Stimulated activated CD4-positive, alpha-beta T cell treated with anti-CD3 and anti-CD28 coated beads, Interleukin-1b, Interleukin-23, amount 100 ng/mL, for 48 hours (primary cell): ENCODE measurements at places on chromosomes 1 and 21.

GRCh38 chr1:245583575-245584330, 429.0 kb downstream of the KIF26B start:
- no peak for DNase-seq

DNA sequence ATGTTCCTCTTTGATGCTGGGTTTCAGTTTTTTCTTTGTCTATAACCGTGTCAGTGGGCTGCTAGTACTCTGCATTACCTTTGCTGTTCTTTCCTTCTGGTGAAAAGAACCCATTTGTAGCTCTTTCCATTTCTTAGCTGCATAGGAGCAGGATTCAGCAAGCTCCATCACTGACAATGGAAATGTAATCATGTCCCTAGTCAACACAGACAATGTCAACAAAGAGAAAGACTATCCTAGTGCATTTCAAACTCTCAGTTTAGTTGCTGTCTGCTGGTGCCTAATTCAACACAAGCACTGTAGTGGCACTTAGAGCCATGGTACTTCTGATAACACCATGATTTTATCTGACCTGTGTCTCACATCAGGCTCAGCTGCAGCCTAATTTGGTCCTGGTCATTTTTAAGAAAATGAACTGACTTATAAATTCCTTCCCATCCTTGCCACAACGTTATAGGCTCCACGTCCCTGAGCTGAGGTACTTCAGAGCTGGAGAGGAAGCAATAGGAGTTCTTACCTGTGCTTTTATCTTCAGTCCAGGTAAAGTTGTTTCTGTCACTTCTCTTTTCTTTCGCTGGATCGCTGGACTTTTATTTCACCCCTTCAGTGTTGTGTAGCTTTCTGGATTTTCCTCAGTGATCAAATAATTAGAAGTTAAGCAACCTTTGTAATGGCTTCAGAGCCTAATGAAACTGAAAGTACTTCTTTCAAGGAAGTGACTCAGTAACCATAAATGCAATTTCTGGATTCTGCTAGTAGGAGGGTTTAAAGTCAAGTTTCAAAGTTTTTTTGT, at the start of gene GBP3:
Gene GBP3 (minus strand): TSS at position 700 of the 793 bp plus-strand sequence. CDS start 2,145 bp downstream, outside the sequence.
- no peak for DNase-seq

GRCh38 chr1:55418208-55419000, 203.2 kb upstream of the USP24 start:
- no peak for DNase-seq

DNA sequence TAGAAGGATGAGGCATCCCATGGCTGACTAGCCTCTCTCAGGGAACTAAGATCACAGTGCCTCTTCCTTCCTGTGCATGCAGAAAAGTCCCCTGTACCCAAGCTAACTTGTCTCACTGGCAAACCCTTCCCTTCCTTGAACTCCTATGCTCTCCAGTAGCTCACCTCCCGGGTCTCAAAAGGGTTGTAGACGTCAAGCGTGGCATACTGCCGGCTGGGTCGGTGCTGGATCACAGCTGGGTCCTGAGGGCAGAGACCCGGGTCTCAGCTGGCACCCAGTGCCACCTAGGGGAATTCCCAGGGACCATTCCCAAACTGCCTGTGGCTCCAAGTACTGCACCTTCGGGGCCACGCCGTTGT, 688 bp downstream of the SCAMP3 start:
- peak; percentile 49 for DNase-seq

DNA sequence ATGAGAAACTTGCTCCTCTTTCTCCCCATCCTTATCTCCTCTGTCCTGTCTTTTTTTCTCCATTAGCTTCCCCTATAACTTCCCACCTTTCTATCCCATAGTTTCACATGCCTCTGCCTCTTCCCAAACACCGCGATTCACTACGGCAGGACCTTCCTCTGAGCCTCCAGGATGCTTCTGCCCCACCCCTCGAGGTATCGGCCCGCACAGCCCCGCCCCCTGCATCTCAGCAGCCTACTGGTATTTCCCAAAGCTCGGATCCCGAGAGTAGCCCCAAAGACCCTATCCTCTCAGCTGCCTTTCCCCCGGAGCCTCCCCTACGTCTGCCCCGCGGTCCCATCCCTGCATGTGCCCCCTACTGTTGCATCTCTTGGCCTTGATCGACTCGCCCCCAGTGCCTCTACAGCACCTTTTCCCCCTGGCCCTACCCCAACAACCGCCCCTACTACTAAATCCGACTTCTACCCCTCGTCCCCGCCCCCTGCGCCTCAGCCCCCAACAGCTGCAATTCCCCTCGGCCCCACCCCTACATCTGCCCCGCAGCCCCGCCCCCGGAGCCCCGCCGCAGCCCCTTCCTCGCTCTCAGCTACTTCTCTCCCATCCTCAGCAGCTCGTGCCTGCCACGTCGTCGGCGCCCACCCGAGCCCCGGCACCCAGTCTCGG, 512 bp downstream of the PIAS3 start:
- peak; percentile 30 for DNase-seq

GRCh38 chr21:21262048-21262447, 263.8 kb downstream of the NCAM2 start:
- no peak for DNase-seq

DNA sequence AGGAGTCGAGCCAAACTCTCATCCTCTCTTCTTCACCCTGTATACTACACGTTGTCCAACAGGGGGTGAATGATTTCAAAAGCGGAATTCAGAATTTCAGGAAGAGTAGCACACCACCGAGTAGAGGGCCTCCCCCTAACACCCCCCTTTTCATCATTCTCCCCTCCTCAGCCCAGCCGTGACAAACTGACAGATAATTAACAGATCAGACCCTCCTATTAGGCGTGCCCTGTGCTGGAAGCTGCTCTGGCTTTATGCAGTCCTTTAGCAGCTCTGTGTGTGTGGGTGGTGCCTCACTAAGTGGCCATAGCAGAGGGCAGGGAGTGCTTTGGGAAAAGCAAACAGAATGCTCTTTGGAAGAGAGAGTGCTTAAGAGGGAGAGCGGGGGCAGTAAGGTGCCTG, 44.3 kb downstream of the PEX14 start:
- DNase-seq = no peak

GRCh38 chr21:19130379-19131028, 726.9 kb upstream of the TMPRSS15 start:
- DNase-seq = no peak

- no peak for DNase-seq
Measured at GRCh38 chr1:53450225-53450624, 9.0 kb upstream of the DMRTB1 start.

DNA sequence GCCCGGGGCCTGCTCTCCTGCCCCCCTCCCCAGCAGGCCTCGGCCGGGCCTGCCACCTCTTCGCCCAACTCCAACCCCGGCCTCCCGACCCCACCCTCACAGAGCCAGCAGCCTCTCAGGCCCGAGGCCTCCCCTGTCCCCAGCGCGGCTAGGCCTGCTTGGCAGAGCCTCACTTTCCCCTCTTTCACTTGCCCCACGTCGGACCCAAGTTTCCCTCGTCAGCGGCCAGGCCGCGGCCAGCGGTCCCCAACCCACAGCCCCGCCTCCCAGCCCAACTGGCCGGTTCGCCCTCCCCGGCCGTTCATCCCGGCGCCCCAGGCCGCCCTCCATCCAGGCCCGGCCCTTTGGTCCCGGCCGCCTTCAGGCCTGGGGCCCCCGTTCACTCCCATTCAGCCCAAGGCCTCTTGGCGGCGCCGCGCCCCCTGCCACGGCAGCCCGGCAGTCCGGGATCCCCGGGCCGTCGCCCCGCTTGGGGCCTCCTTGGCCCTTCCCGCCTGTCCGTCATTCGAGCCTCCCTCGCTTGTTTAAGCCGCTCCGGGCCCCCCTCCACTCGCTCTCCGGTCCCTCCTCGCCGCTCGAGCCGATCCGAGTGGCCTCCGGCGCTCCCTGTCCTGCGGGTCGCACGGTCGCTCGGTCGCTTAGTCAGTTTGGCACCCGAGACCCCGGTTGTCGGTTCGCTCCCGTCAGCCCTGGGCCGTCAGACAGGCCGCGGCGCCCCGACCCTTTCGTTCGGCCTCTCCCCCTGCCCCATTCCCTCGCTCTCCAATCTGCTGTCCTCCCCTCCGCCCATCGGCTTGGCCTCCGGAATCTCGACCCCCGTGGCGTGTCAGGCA, 1.4 kb downstream of the LRRC41 start:
- DNase-seq = peak; percentile 43

GRCh38 chr1:61842863-61843514, 100.7 kb downstream of the PATJ start:
- DNase-seq = no peak

DNA sequence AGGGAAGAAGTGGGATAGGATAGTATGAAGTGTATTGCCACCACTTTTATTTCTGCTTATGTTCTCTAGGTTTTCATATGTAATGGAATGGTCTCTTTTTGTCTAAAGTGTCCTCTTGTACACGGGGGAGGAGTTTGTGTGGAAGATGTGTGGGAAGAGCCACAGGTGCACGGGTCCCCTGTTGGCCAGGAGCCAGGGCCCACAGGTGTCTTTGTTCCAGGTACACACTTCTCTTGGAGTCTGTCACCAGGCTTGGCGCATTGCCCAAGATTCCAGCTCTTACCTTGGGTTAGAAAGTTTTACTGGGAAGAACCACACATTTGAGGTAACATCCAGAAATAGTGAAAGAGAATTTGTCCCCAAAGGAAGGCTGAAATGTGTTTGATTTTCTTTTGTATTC, 10.5 kb downstream of the TENT5C start:
- DNase-seq = no peak

- DNase-seq = no peak
Measured at GRCh38 chr1:98914547-98914946, 90.1 kb downstream of the PLPPR5 start.

DNA sequence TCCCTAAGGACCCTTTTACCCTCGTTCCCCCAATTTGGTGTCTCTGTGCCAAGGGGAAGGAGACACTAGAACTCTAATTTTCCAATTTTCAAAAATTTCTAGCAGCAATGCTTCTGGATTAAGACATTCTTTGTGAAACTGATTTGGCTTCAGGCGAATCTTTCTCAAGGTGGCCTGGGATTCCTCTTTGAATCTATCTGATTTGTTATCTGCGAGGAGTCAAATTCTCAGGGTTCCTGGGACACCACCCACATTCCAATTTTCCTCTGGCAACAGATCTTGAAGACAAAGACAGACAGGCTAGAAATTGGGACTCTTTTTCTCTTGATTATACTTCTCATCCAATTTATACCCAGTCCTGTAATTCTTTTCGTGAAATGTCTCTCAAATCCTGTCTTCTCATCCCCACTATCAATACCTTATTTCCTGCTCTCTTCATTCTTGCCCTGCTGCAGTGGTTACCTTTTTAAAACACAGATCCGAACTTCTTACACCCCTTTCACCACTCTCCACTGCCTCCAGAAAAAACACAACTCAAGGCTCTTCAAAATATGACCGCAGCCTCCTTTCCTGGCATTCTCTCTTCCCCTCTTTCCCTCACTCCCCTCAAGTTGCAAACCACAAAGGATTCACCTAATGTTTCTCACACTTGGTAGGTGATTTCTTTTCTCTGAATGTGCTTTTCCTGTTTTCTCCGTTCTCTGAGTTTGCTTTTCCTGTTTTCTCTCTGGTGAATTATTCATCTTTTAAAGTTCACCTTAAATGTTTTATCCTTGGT, 2.7 kb upstream of the MPZL1 start:
- DNase-seq = no peak

DNA sequence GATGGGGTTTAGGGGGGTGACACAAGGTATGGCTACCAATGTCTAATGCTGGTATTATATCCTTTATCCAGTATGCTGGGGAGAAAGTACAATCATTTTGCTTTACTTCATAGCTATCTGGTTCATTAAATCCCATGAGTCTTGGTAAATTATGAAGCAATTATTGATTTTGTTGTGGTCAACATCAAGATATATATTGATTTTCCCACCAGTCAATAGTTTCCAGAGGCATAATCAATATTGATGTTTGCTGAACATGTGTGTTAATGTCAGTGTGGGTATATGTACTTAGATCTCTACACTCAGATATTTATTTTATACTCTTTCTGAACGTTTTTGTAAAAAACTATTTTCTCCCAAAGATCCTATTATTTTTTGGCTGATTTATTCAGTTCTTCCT, 155.5 kb downstream of the BACH1 start:
- no peak for DNase-seq

- DNase-seq = no peak
Measured at GRCh38 chr1:235907187-235907896, 40.6 kb upstream of the LYST start.

- no peak for DNase-seq
Measured at GRCh38 chr1:211158866-211159265, 24.9 kb upstream of the KCNH1 start.

GRCh38 chr1:235979716-235980333, 85.1 kb downstream of the NID1 start:
- no peak for DNase-seq

GRCh38 chr1:37628026-37628556, 6.6 kb downstream of the RSPO1 start:
- no peak for DNase-seq

DNA sequence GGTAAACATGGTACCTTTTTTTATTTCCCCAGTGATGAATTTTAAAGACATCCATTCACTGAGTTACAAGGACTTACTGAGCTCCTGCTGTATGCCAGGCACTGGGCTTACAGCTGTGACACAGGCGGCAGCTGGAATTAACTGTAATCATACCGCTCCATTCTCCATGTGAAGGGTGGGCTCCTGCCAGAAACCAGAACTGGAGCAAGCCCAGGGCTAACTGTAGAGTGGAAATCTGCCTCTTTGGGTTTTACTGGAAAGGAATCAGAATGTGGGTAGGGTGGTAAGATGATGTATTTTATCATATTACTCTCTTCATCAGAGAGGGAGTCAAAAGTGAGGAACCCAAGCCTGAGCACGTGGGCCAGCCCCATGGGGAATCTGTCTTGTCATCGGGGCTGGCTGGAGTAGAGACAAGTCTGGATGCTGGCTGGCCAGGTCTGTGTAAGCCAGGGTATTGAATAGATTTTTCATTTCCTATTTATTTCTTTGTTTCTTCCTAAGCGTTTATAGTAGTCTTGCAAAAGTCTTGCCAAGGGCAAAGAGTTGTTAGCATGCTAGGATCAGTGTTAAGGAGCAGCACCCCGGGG, 21.5 kb downstream of the FGGY start:
- DNase-seq = no peak

GRCh38 chr1:109906160-109906838, 4.3 kb upstream of the CSF1 start:
- DNase-seq = peak; percentile 68

- DNase-seq = no peak
Measured at GRCh38 chr1:155177192-155177917, 3.7 kb downstream of the TRIM46 start.

GRCh38 chr1:17833661-17834501, 78.7 kb downstream of the ACTL8 start:
- no peak for DNase-seq
